Hematopoietic multipotent progenitor cell treated with erythropoietin and hydrocortisone succinate and interleukin-3 and kit ligand, for 17 days (in vitro differentiated cells): ENCODE measurements at places on chromosomes 6 and 20.

DNA sequence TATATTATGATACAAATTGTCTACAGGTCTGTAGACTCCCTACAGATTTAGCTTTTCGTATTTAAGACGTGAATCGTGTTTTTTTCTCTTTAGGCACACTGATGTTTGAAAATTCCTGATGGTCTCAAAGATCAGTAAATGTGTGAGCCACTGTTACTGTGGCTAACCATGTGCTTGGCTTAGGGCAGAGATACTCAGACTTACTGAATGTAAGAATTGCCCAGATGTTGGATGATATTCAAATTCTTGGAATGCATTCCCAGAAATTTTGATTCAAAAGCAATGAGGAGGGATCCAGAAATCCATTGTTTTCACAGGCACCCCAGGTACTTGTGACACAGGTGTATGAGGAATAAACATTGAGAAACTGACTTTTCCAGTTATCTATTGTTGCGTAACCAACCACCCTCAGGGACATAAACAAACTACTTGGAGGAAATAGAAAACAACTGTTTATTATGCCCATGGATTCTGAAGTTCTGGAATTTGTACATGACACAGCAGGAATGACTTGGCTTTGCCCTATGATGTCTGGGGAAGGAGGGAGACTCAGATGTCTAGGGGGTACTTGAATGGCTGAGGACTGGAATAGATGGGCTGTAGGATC is 339.6 kb upstream of the CITED2 start:
- DNase-seq = no peak

DNA sequence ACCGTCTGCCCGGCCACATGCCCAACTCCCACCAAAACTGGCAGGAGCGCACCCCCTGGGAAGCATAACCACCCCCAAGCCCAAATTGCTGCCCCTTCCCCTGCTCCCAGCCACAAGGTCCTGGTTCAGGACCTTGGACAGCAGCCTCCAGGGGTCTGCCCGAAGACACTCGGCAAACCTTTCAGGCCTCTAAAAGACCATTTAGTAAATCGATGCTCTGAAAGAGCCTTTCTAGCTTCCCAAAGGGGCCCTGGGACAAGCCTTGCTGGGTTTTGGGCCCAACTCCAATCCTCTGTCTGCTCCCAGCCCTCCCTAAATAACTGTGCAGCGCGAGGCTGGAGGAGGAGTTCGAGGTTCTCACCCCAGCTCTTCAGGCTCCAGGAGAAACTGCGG is 30.5 kb downstream of the GRM4 start:
- no peak for DNase-seq

GRCh38 chr20:652615-653109 is 338 bp downstream of the SRXN1 start:
- peak; percentile 75 for DNase-seq

GRCh38 chr6:158660333-158660754 is 10.5 kb downstream of the SYTL3 start:
- no peak for DNase-seq

- DNase-seq = no peak
These were observed 70.4 kb downstream of the ABHD12 start for GRCh38 chr20:25320035-25320800.

DNA sequence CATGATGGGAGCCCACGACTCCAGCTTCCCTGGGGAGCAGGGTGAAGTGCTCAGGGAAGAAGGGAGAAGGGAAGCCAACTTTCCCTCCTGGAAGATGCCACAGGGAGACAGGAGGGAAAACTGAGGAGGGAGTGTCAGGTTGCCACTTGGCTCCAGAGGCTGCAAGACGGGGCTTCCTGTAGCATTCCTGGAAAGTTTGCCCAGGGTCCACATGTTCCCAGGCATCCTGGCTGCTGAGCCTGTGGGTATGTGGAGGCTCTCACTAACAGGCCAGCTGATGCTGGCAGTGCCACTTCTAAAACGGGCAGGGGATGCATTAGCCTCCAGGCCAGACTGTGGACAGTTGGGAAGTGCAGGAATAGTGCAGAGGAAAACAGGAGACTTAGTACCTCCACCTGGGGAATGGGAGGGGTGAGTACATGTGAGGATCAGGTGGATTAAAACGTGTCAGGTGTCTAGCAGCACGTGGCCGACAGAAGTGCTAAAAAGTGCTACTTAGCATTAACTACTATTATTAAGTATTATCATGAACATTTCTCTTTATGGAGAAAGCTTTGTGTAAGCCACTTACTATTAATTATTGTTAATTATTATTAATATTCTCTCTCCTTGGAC is 33.2 kb downstream of the BANF2 start:
- no peak for DNase-seq

DNA sequence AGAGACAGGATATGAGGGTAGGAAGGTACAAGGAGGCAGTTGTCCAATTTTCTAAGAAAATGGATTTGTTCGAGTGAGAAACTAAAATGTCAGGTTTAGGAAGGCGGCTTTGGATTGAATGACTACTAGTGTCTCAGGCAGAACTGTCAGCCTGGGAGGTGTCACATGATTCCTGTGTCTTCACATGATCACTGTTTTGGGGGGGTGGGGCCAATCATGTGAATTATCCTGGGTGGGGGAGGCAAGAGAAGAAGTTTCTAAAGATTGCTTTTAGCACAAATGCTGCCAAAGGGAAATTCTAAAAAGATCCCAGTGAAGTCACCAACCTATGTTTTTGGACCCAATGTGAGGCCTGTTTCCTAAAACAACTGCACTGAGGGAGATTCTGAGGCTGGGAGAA is 2.3 kb downstream of the SIRPA start:
- no peak for DNase-seq

GRCh38 chr6:135319819-135320218 is 138.7 kb downstream of the MYB start:
- DNase-seq = no peak

DNA sequence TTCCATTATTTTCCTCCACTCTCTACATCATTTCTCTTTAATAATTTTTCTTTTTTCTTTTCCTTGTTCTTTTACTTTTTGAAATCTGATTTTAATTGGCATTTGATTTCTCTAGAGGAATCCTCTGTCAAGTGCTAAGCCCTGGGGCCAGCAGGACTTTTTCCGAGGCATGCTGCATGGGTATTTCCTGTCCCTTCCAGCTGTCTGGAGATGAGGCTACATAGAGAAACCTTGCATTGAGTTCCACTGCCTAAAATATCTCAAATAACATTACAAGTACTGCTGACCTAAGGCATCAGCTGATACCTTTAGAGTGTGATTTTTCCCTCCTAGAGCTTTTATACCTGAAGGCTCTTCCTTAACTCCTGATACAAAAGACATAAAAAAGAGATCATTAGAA is 6.2 kb downstream of the RNF217 start:
- DNase-seq = no peak

DNA sequence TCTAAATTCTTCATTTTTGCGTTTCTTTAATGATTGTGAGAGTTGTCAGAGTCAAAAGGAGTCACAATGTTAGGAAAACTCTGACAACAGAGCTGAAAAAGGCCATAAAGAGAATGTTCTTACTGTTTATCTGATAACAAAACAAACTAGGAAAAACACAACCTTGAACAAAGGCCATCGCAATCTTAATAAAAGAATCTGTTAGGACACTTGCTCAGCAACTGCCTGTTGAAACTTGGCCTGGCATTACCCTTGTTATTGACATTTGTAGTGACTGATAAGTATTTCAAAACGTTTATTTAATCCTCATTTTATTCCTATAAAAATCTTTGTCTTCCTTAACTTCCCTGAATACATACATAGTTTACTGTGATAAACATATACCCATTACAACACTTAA is 15.7 kb downstream of the GSTA1 start:
- DNase-seq = no peak

- DNase-seq = no peak
These were observed 75.1 kb downstream of the ARID1B start for GRCh38 chr6:156852147-156852857.

DNA sequence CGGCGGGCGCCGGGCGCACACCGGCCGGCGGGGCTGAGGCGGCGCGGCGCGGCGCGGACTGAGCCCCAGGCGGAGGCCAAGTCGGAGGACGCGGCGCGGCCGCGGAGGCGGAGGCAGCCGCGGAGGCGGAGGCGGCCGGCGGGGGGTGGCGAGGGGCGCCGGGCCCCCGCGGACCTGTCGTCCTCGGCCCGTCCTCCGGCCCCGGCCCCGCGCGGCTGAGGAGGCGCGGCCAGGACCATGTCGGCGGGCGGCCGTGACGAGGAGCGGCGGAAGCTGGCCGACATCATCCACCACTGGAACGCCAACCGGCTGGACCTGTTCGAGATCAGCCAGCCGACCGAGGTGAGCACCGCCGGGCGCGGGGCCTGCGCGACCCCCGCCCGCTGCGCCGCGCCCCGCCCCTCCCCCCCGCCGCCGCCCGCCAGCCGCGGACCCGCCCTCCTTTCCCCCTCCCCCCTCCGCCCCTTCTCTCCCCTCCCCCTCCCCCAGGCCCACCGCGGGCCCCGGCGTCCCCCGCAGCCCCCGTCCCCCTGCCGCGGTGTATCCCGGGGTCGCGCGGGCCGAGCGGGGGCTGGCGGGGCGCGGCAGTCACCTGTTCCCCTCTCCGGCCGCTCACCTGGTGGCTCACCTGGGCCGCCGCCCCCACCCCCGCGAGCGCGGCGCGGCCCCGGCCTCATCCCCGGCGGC is at the start of gene AFDN:
TSS of gene AFDN (plus strand) at position 16 of the 687 bp plus-strand sequence. CDS start at position 238, 222 bp downstream.
- no peak for DNase-seq

DNA sequence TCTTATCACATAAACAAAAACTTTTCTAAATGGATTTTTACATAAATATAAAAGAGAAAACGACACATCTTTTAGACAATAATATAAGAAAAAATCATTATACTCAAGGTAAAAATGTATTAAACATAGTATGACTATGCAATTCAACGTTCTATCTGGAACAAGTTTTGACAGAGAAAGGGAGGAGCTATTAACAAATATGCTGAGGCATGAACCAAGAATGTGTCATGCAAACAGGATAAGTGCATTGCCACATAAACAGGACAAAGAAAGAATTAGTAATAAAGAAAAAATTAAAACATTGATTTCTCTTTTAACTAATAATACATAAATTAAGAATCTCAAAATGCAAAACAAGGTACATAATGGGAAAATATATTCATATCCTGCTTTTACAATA is 1353.4 kb upstream of the GJE1 start:
- no peak for DNase-seq

DNA sequence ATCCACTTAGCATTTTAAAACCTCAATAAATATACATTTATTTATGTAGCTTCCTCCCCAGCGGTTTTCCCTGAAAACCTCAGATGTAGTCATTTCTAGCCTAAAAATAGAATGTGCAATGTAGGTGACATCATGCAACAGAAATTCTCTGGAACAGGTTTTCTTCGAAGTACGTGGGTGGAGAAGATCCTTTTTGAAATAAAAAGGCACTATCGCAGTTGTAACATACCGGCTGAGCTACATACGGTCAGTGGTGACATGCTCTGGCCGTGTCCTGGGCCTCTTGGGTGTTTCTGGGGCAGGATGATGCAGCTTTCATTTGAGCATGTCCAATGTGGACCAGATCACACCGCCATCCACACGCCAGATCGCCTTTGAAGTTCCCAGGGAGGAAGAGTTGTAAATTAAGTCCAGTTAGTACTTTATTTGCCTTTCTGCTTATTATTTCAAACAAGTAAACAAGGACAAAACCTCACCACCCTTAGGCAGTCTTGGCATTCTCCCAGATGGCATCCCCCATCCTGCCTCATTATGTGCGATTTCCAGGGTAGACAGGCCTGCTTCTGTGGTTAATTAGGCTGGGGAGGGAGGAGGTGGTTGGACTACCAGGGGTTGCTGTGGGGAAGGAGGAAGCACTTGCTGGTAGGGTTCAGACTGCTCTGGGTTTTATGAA is 109.5 kb upstream of the CLDN20 start:
- no peak for DNase-seq

DNA sequence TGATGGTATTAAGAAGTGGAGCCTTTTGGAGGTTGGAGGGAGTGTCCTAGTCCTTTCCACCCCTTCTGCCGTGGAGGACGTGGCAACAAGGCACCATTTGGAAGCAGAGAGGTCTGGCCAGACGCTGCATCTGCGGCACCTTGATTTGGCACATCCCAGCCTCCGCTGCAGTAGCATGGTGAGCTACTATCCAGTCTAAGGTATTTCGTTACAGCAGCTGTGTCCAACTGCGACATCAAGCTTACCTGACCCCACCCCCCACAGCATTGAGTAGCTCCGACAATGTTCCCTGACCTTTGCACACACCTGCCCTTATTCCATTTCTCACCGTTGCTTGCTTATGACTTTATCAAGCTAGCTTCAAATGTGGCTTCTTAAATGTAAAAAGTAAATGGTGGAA is 29.8 kb upstream of the SYNJ2 start:
- DNase-seq = no peak

DNA sequence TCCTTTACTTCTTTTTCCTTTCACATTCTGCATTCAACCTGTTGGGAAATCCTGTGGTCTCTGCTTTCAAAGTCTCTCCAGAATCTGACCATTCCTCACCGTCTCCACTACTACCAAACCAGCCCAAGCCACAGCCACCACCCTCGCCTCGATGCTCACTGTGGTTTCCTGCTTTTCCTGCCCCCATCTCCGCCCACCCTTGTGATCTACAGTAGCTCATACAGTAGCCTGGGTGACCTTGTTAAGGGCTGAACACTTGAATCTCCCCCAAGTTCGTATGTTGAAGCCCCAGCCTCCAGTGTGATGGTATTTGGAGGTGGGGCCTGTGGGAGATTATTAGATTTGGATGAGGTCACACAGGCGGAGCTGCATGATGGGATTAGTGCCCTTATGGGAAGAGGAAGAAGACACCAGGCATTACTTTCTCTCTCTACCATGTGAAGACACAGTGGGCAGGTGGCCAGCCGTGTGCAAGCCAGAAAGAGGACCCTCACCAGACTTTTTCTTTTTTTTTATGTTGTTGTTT is 189.0 kb upstream of the UST start:
- no peak for DNase-seq

DNA sequence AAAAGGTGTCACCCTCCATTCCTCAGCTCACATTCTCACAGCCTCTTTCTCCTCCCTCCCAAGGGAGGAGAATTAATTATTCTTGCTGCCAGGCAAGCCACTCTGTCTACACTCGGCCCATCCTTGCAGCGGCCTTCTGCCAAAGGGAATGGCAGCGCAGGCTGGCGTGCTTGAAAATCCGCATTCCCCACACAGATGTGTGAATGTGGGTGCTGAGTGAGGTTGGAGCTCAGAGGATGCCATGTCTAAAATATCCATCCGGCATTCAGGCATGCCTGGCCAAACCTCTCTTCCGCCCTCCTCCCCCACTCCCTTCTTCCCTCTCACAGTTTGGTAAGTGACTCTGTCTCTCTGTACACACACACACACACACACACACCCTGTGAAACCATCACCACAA is 27.7 kb downstream of the PNPLA1 start:
- no peak for DNase-seq

DNA sequence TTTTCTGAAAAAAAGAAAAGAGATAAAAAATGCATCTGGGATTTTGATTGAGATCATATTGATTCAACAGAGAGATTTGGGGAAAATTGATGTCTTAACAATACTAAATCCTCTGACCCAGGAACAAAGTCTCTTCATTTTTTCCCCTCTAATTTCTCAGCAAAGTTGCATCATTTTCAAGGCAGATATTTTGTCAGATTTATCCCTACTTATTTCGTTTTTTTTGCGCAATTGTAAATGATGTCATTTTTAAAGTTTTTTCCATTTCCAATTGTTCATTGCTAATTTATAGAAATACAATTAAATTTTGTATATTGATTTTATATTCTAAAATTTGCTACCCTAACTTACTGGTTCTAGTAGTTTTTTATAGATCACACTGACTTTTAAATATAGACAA is 97.7 kb upstream of the TMEM170B start:
- no peak for DNase-seq

GRCh38 chr20:10562899-10563298 is 110.9 kb downstream of the JAG1 start:
- DNase-seq = no peak
